ENCODE measurements at places on chromosomes 7 and 10.

GRCh38 chr7:23026164-23026563, 12.2 kb upstream of the HYCC1 start:
- DNase-seq: no peak

DNA sequence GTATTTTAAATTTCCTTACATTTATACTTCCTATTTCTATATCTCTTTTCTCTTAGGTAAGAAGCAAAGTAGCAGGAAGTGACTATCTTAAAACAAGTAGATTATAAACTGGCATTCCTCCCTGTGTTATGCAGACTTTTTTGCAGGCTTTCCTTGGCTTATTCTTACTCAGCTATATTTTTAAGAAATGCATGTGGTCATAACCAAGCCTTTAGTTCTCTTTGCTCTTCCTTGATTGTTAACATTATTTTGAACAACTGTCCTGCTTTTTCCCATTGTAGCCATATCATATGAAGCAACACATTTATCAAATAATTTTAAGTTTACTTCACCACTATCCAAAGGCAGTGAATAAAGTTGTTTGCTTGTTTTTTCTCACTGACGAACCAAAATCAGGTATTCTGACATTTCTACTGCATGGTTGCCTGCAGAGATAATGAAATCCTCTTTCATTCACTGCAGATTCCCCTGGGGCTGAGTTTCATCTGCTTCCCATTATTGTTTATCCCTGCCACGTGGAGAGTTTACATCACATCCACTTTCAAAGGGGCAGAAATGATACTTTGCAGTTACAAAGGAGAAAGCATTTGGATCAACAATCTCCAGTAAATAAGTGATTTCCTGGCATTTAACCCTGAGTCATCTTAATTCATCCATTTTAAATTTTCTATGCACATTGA, 389.9 kb upstream of the SEMA3C start:
- DNase-seq: no peak

- no peak for DNase-seq
These were observed 5.5 kb upstream of the H2AZ2 start for GRCh38 chr7:44853391-44853790.

DNA sequence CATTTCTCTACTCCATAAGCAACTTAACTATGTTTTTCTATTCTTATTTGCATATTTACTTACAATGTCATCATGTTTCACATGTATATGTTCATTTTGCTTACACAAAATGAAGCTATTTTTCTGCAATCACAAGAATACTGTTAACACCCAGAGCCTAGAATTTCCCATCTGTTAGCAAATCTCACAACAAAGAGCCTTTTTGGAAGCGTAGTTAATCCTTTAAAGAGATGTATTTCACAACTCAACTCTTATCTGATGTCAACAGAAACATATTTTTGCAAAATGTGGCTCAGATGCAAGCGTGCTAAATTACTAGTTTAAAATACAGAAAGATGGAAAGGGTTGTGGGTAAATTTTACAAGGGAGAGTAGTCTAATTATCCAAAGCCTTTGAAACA, 110.6 kb upstream of the COL1A2 start:
- DNase-seq: no peak

DNA sequence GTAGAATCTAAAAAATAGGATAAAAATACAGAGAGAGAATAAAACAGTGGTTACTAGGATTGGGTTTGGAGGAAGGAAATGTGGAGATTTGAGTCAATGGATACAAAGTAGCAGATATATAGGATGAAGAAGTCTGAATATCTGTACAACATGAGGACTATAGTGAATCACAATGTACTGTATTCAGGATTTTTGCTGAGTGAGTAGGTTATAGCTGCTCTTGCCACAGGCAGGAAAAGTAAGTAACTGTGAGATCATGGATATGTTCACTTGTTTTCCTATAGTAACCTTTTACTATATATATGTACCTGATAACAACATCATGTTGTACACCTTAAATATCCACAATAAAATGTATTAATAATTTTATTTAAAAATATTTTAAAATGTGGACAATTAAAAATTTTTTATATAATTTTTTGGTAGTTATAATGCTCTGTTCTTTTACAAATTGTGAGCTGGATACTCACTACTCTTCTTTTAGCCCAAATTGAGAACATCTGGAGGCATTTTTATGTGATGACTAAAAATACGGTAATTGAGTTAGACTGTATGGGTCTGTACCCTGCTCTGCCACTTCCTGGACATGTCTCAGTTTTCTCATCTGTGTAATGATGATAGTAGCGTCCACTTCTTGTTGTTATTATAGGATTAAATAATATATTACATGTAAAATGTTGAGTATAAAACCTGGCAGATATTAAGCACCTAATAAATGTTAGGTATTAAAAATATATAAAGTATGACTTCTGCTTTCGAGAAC, 439.1 kb downstream of the AUTS2 start:
- no peak for DNase-seq

GRCh38 chr7:155984609-155985405, 172.5 kb upstream of the SHH start:
- no peak for DNase-seq

DNA sequence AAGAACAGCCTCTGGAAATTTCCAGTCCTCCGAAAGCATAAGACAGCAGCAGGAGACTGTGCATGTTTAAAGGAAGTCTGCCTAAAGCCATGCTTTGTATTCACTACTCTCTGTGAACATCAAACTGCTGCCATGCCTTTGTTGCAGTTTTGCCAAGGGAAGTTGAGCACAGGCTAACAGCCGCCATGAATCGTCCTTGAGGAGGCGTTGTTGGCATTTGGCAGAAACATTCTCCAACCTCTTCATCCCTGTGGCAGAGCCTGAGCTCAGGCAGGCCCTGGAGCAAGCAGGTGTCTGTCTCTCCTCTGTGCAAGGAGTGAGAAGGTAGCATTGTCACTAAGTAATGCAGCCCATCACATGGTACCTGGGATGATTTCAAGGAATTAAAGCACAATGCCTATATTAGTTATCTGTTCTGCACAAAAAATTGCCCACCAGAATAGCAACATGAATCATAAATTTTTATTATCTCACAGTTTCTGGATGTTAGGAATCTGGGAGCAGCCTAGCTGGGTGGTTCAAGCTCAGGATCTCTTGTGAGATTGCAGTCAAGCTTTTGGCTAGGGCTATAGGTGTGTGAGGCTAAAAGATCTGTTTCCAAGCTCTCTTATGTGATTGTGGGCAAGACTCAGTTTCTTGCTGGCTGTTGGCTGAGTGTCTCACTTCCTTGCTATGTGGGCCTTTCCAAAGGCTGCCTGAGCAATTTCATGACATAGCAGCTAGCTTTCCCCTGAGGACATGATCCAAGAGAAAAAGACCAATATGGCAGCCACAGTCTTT, 46.5 kb upstream of the KIAA1217 start:
- no peak for DNase-seq

GRCh38 chr7:131649879-131650278, 93.5 kb upstream of the PODXL start:
- DNase-seq: no peak

- no peak for DNase-seq
These were observed 176.0 kb upstream of the TNRC18 start for GRCh38 chr7:5599543-5600200.

DNA sequence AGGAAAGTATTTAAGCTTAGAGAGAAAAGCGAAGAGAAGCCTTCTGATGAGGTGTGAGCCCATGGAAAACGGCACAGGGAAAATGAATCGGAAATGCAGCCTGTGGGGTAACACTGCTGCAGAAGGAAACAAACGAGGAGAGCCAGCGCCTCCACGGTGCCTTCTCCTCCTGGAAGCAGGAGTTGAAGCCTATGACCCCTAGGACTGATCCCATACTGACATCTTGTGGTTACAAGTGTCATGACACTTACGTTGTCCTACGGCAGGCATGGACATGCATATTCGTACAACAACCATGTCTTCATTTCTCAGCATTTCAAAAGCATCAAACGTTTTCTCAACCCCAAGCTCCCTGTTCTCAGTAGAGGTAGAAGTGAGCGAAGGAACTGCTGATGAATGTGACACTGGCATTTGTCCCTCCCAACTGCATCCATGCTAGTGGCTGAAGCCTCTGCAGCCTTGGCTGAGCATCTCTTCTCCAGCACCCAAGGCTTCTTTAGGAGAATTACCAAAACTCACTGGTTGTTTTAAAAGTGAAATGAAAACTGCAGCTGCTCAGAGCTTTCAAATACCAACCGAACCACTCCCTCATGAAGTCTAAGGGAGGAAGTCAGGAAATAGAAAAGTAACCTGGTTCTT, 160.2 kb downstream of the JAZF1 start:
- peak; percentile 45 for DNase-seq

GRCh38 chr10:24716295-24716694, 7.4 kb downstream of the ARHGAP21 start:
- no peak for DNase-seq

- no peak for DNase-seq
These were observed 141.6 kb downstream of the THSD7A start for GRCh38 chr7:11690395-11690794.

DNA sequence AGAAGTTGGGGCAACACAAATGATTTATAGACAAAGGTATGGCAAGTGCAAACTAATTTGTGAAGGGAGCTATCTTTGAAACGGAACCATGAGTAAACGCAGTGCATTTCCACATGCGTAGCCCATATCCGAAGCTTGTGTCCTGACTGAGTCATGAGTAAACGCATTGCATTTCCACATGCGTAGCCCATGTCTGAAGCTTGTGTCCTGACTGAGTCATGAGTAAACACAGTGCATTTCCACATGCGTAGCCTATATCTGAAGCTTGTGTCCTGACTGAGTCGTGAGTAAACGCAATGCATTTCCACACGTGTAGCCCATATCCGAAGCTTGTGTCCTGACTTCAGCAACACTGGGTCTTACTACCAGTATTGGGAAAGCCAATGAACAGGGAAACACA, 95.0 kb downstream of the CELF2 start:
- no peak for DNase-seq

GRCh38 chr7:38280000-38280399, 6.6 kb upstream of the TARP start:
- no peak for DNase-seq

DNA sequence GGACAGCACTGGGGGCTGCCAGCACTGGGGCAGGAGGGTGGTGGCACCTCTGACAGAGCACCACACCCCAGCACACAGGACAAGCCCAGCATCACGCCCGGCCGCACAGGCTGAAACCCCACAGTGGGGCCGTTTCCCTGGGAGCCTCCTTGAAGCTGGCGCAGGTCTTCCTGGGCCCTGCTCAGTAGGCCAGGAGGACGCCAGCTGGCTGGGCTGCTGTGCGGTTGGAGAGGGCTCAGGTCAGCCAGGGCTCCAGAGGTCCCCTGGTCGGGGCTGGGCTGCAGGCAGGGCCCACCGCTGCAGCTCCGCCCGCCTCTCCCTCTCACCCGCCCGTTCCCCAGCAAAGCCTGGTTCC, 137.3 kb downstream of the TCERG1L start:
- DNase-seq: no peak

GRCh38 chr7:137999496-138000080, 2.3 kb downstream of the CREB3L2 start:
- DNase-seq: no peak

GRCh38 chr10:125262409-125262808, 102.0 kb upstream of the CTBP2 start:
- no peak for DNase-seq

DNA sequence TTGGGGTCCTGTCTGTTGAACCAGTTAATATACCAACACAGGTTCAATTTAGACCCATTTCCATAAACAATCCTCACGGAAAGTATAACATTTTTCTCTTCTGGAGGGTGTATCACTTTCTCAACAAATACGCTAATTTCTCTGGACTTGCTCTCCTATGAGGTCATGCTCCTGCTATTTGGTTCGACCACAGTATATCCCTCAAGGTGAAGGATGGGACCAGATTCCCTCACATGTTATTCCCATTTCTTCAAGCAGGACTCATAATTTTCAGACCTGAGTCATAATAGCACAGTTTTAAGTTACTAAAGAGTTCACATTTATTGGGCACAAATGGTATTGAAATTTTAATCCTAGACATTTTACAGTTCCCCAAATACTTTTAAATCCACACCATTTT, 57.2 kb downstream of the ADAM12 start:
- no peak for DNase-seq

DNA sequence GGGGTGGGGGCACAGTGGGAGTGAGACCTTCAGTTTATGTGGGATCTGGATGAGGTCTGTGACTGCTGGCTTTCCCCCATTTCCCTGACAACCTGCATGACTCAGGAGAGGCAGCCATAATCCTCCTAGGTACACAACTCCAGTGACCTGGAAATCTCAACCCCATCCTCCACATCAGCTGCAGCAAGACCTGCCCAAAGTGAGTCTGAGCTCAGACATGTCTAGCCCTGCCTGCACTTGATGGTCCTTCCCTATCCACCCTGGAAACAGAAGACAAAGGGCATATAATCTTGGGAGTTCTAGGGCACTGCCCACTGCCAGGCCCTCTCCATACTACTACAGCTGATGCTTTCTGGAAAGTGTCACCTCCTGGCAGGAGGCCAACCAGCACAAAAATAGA, 75.6 kb downstream of the GRM8 start:
- DNase-seq: no peak

- no peak for DNase-seq
These were observed 205.6 kb downstream of the GRID1 start for GRCh38 chr10:86160890-86161585.

DNA sequence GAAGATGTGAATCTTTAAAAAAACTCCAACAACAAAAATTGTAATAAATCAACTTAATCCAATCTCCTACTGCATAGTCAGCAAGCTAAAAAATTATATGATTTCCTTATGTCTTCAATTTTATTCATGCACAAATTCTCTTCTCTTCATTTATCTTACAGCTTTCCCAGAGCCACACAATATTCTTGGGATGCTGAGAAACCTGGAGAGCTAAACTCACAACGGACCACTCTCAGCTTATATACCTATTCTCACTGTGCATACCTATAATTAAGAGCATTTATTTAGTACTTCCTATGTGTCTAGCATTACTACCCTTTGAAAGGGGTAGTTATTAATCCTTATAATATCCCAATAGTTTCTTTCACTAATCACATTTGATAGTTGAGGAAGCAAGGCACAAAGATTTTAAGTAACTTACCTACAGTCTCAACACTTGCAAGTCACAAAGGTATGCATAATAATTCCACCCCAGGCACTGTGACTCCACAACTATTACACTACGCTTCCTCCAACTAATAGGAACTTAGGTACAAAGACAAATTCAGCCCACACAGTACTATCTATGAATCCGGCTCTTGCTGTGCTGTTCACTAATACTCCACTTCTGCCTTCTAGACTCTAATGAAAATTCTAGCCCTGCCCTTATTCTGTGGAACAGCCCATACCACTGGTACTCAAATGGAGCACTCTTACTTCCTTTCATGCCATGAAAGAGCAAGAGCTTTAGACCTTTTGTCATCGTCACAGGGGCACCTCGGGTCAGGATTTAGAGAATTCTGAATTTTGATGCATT, 5.1 kb downstream of the CCDC71L start:
- no peak for DNase-seq

DNA sequence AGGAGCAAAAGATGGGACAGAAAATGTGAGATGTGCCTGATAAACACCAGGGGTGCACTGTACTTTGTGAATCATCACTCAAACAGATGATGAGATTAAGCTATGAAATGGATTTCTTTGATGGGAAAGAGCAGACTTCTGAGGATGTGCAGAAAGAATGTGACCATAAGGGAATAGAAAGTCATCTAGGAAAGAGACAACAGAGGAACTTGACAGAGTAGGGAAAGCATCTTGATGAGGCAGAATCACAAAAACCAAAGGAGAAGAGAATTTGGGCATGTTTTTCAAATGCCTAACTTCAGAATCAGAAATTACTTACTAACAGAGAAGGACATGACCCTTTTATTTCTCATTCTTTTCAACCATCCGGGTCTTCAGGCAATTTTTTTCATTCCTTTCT, 82.4 kb upstream of the LRRTM3 start:
- DNase-seq: no peak

GRCh38 chr10:133159950-133160825, at the start of gene KNDC1:
KNDC1 (plus strand) TSS chr10:133160219; CDS start chr10:133160468, 249 bp downstream.
- DNase-seq: peak; percentile 19

- DNase-seq: peak; percentile 38
These were observed 309.7 kb downstream of the TYW1 start for GRCh38 chr7:67306331-67306730.

Measured in inflammatory macrophage treated with lipopolysaccharide for 1 hour (primary cell).